ENCODE measurements at places on chromosomes 6 and 20. TPM values are rescaled to one million over a fixed set of nuclear protein-coding genes. Genes with fewer than 3 reads are reported as not detected.

The MICB gene
- polyA plus RNA-seq, result not detected

The DLL1 gene
- polyA plus RNA-seq, result 0.17 TPM

The FAM135A gene
- 42.7 TPM for polyA plus RNA-seq

The ACOT8 gene
- polyA plus RNA-seq, result 22.9 TPM

The ADGRF4 gene
- not detected for polyA plus RNA-seq

The RIMS4 gene
- 0.04 TPM for polyA plus RNA-seq

The SNX21 gene
- polyA plus RNA-seq, result 2.8 TPM

The FAM217A gene
- not detected for polyA plus RNA-seq

The VNN1 gene
- polyA plus RNA-seq, result 1.6 TPM

The ULBP2 gene
- 9.5 TPM for polyA plus RNA-seq

The CAGE1 gene
- not detected for polyA plus RNA-seq

The RREB1 gene
- 1.9 TPM for polyA plus RNA-seq

The LINC00237 gene
- polyA plus RNA-seq, result not detected

The DCDC2 gene
- 0.40 TPM for polyA plus RNA-seq

The RPS10 gene
- 510 TPM for polyA plus RNA-seq

The CFAP206 gene
- polyA plus RNA-seq, result 5.3 TPM

The XKR7 gene
- 0.04 TPM for polyA plus RNA-seq

The KAT14 gene
- polyA plus RNA-seq, result 8.1 TPM

The CCM2L gene
- polyA plus RNA-seq, result 0.13 TPM

The CENPB gene
- 1.9 TPM for polyA plus RNA-seq

The ADAM33 gene
- polyA plus RNA-seq, result not detected

The SLPI gene
- not detected for polyA plus RNA-seq

The DNPH1 gene
- 8.7 TPM for polyA plus RNA-seq

The APCDD1L gene
- polyA plus RNA-seq, result 0.27 TPM

The TAAR5 gene
- not detected for polyA plus RNA-seq

The ZNF311 gene
- 0.77 TPM for polyA plus RNA-seq

The ADGB gene
- not detected for polyA plus RNA-seq

The PERP gene
- 40.3 TPM for polyA plus RNA-seq

The ZBTB46 gene
- 6.3 TPM for polyA plus RNA-seq

The CYP39A1 gene
- polyA plus RNA-seq, result 22.6 TPM

The COL21A1 gene
- polyA plus RNA-seq, result 7.7 TPM

The PROKR2 gene
- not detected for polyA plus RNA-seq

The FAXC gene
- polyA plus RNA-seq, result 36.1 TPM

The KIF16B gene
- polyA plus RNA-seq, result 5.2 TPM

The PDRG1 gene
- polyA plus RNA-seq, result 26.0 TPM

The TMEM217 gene
- 4.2 TPM for polyA plus RNA-seq

The OR2B6 gene
- polyA plus RNA-seq, result not detected

The ABT1 gene
- polyA plus RNA-seq, result 5.9 TPM

The EYA2 gene
- polyA plus RNA-seq, result not detected

The SAMD5 gene
- polyA plus RNA-seq, result 0.62 TPM

The BMP2 gene
- 0.79 TPM for polyA plus RNA-seq
